ENCODE measurements at places on chromosomes 16 and 17.

- DNase-seq, result no peak
These were observed 10.8 kb downstream of the ASPHD1 start for GRCh38 chr16:29910819-29911675.

GRCh38 chr16:5062051-5062450 lies 3.7 kb downstream of the C16orf89 start:
- DNase-seq, result no peak

GRCh38 chr16:3998793-3999478 lies 117.3 kb downstream of the ADCY9 start:
- DNase-seq, result peak; percentile 89

- DNase-seq, result no peak
These were observed 70.6 kb downstream of the CYB5B start for GRCh38 chr16:69494991-69495392.

DNA sequence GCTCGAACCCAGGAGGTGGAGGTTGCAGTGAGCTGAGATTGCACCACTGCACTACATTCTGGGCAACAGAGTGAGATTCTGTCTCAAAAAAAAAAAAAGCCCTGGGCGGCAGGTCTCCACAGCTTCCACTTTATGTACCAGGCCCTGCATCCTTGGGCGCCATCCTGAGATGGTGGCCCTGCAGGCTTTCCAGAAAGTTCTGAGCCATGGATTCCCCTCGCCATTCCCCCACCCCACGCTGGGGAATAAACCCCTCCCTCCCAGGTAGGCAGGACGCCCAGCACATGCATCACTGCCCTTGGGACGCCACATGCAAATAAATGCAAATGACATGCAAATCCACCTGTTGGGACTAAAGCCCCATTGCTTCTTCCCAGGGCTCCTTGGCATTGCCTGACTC lies 13.8 kb upstream of the ZNF469 start:
- DNase-seq, result no peak

GRCh38 chr17:11340803-11341202 lies 99.8 kb downstream of the SHISA6 start:
- DNase-seq, result no peak

GRCh38 chr16:71353736-71354135 lies 4.8 kb upstream of the CALB2 start:
- DNase-seq, result no peak

DNA sequence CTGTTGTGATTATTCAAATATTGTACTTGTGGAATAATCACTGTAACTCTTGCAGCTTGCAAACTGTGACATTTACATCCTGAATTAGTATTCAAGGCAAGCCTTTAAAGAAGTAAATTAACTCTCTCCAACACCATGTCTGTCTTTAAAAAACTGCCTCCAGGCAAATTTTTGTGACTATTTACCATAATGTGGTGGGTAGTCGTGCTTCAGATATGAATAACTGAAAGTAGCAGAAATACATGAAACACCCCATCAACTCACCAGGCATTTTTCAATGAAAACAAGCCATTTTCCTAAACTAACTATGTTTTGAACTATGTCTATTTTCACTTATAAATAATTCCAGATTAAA lies 217.4 kb upstream of the PSMD7 start:
- no peak for DNase-seq

- DNase-seq, result no peak
These were observed 7.7 kb downstream of the FAAP100 start for GRCh38 chr17:81544281-81544974.

Measured in EH (cell line).